NCI-H1930 (cell line): ENCODE measurements at places on chromosomes 5 and 9.

- DNase-seq = no peak
Measured at GRCh38 chr5:157857816-157858526, 974 bp downstream of the CLINT1 start.

- DNase-seq = no peak
Measured at GRCh38 chr5:173697931-173698579, 81.6 kb upstream of the BOD1 start.

GRCh38 chr9:36134761-36135505, 1.6 kb upstream of the GLIPR2 start:
- DNase-seq = no peak

DNA sequence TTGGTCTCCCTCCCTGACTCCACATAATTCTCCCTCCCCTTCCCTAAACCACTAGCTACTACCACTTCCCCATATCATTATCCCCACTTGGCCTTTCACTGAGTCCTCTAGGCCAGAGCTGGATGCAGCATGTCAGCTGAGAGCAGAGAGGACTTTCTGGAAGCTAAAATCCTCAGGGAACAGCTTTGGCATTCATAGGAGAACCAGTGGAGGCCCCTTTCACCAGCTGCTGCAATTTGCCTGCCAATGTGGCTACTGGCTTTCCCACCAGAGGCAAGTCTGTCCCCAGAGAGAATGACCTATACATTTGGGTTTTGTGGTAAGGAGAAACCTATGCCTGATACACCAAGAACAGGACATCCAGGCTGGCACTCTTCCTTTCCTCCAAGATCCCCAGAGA, 14.4 kb downstream of the FAM219A start:
- no peak for DNase-seq

DNA sequence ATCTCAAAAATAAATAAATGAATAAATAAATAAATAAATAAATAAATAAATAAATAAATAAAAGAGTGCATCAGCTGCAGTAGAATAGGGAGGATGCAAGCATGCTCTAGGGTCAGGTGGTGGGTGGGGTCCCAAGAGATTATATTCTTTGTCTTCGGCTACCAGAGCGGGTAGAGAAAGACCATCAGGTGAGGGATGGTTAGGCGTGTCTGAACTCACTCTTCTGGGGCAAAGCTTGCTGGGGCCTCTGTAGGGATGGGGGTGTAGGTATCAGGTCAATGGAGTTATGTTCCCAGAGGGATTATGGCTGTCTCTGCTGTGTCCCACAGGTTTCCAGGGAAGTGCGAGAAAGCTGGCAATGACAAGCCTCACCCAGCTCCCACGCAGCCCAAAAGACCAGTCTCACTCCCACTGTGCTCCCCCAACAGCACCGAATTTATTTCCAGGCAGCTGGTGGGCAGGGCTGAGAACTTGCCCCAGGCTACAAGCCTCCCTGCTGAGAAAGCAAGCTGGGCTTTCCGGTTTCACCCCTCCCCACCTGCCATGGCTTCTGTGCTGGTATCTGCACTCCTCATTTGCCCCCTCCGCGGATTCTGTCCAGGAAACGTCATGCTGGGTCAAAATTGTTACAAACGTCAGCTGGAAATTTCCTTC, 180.8 kb downstream of the LURAP1L start:
- DNase-seq = no peak

GRCh38 chr9:89533411-89534095, 35.6 kb upstream of the SEMA4D start:
- no peak for DNase-seq

GRCh38 chr9:29078063-29078666, 1504.9 kb upstream of the C9orf72 start:
- DNase-seq = no peak

DNA sequence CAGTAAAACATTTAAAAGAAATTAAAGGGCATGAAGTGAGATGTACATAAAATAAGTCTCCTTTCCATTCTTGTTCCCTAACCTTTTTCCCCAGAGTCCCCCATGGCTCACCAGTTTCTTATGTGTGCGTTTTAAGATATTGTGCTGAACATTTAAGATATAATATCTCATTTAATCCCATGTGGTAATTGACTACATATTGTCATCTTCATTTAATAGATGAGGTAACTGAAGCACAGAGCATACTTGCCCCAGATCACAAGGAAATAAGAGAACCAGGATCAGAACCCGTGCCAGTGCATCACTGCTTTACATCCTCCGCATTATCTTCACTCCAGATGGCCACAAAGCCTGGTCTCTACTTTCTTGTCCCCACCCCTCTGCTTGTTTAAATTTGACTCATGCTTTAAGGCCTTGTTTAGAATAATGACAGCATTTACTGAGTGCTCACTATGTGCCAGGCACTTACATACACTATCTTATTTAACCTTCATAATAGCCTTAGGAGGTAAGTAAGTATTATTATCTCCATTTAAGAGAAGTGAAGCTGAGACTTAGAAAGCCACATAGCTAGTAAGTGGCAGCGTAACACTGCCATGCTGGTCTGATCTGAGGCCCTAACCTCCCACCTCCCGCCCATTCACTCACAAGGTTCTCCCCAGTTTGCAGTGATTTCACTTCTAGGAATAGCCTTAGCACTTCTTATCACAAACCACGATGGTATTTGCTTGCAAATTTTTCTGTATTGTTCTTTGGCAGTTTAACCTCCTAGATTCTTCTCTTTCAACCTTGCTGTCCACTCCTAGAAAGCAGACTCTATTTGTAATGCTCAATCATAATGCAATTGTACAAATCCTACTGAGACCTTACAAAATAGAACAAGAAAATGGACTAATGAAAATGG, 78.4 kb upstream of the IL6ST start:
- no peak for DNase-seq

GRCh38 chr5:83343299-83343698, 128.2 kb upstream of the VCAN start:
- DNase-seq = no peak

- DNase-seq = no peak
Measured at GRCh38 chr5:172929371-172929838, 29.8 kb upstream of the RPL26L1 start.

DNA sequence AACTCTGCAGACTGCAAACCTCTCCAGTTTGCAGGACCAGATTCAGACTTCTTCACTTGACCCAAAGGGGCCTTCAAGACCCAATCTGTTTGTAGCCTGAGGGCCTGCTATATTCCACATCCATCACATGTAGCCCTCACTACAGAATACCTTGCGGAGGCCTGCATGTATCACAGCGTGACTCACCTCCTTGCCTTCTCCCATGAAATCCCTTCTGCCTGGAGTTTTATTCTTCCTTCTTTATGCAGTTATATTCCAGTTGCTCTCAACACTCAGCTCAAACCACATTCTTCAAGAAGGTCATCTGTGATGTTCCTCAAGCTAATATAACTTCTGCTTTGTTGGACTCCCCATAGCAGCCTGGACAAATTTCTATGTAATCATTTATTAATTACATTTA, 198.5 kb upstream of the PTGER4 start:
- no peak for DNase-seq

DNA sequence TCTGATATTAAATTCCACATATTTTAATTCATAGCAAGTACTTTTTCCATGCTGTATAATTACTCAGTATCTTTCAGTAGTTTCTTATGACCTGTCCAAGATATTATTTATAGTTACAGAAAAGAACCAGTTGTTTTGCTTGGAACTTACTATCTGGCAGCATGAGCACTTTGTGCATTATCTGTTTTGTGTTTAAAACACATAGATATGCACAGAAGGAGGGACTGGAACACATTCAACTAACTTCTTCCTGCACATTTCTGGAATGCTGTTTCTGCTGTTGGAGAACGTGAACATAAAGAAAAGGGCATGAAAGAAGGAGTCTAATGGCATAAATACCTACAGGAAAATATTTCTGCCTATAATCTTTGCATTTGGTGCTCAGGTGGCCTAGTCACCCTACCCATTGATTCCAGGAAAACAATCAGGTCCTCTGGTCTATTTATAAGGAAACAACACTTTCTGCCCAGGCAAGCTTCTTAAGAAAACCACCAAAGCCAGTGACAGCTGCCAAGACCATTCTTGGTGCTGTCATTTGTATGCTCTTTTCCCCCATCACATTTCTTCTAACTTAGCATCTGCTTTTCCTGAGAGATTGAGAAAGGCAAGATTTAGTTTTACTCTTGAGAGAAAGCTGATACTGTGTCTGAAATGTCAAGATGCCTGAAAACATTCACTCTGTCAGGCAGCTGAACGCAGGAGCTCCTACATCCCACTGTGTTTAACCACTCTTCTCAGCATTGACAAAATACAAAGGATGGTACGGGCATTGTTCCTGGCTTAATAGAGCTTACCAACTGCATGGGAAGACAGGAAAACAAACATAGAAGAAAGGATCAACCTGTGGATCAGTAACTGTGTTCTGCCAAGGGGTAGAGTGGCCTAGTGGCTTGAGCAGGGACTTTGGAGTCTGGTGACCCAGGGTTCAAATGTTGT, 40.3 kb downstream of the RAB3C start:
- no peak for DNase-seq

- DNase-seq = no peak
Measured at GRCh38 chr5:15525703-15526275, 25.8 kb downstream of the FBXL7 start.

- no peak for DNase-seq
Measured at GRCh38 chr9:7150153-7150890, 392.5 kb downstream of the KDM4C start.

DNA sequence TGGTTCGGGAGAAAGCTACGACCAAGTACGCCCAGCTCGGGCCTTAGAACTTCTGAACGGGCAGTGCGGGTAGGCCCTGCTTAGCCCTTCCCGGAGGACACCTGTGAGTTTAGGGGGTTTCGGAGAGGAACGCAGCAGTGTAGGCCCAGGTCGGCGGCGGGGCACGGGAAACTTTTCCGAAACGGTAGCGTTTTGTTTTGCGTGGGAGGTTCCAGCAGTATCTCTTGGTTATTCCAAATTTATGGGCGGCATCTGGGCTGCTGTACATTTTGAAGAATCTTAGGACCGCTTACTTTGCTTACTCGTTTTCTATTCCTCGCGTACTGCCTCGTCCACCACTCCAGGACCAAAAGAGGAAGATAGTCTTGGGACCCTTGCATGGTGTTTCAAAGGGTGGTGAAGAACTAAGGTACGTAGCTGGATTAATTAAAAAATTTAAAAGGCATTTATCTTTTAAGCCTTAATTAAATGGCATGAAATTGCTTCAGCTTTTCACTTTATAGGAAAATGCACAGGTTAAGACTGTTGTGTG, 492 bp downstream of the TENT2 start:
- DNase-seq = no peak

- no peak for DNase-seq
Measured at GRCh38 chr5:50767588-50767987, 101.2 kb downstream of the PARP8 start.

DNA sequence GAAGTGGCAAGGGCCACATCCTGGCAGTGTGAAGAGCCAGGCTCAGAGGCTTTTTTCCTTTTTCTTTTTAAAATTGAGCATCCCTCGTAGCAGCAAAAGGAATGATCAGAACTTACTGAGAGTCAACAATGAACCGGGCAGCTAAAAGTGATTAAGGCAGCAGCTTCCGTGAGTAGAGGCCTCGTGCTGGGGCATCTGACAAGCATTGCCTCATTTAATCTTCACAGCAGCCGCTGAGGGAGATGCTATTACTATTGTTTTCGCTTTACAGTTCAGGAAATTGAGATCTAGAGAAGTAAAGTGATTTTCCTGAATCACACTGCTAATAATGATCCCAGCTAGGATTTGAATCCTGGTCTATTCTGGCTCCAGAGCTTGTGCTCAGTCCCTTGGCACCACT, 30.7 kb upstream of the PTGS1 start:
- no peak for DNase-seq

DNA sequence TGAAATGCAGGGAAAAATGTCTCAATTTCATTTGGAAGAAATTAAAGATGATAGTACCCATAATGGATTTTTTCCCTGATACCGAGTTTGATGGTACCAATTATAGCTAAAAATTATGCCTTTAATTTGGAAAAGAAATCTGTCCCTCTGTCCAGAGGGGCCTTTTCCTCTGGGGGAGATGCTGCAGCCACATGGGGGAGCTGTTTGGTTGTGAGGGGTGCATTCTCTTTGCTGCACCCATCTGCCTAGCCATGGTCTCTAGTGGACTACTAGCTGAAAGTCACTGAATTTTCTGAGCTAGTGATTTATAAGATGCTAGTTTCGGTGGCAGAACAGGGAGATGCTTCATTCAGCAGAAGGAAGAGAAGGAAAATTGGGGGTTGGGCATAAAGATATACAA, 9.6 kb downstream of the SEC61B start:
- no peak for DNase-seq

DNA sequence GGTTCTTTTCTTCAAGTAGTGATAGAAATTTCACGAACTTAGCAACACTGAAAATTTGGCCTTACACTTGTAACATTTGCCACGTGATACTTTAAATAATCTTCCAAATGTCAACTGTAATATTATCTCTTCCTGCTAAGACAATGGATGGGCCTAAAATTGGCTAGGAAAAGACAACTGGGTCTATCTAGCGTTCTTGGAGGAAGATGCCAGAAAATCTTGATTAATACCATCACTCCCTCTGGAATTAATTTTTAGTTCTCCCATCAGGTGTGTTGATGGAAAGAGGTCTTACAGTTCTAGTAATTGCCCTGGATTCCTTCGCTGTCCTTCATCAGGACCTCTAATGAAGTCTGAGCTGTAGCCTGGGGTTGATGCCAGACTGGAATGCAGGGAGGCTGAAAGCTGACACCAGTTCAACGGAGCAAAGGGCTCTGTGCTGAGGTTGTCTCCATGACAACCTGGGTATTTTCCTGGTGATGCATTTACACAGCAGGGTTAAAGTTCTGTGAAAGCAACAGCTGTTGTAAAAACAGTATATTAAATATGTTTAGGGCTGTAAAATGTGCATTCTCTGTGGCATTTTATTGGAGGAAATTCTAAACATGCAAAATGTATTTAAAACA, 92.3 kb downstream of the GAS1 start:
- peak; percentile 25 for DNase-seq

DNA sequence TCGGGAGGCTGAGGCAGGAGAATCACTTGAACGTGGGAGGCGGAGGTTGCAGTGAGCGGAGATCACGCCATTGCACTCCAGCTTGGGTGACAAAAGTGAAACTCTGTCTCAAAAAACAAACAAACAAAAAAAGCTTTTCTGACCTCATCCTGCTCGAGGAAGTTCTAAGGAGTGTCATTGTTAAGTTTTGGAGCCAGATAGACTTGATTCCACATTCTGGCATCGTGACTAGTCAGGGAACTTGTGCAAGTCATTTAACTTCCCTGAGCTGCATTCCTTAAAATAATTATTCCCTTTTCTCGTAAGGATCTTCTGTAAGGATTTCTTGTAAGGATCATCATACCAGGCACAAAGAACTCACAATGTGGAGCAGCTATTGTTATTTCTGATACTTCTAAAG, 26.2 kb downstream of the SNX24 start:
- DNase-seq = no peak

- no peak for DNase-seq
Measured at GRCh38 chr5:61162832-61163567, 732 bp upstream of the SMIM15 start.

GRCh38 chr9:133199648-133200321, 9.3 kb downstream of the OBP2B start:
- DNase-seq = peak; percentile 80
